Activated CD4-positive, alpha-beta T cell treated with anti-CD3 and anti-CD28 coated beads, Interleukin-2, amount 10 ng/mL, durations not matched to agents 24 days and 14 days (primary cell): ENCODE measurements at places on chromosomes 7 and 10. TPM values are rescaled to one million over a fixed set of nuclear protein-coding genes. Genes with fewer than 3 reads are reported as not detected.

GRCh38 chr7:140435252-140435895 is 31.5 kb downstream of the RAB19 start:
- no peak for DNase-seq

- DNase-seq, result no peak
Observed at GRCh38 chr7:34064519-34065158, 159.3 kb downstream of the BMPER start.

- DNase-seq, result no peak
Observed at GRCh38 chr10:125156196-125156595, 4.2 kb downstream of the CTBP2 start.

- no peak for DNase-seq
Observed at GRCh38 chr10:63591600-63592379, 70.6 kb downstream of the REEP3 start.

- DNase-seq, result no peak
Observed at GRCh38 chr7:44275146-44275545, 50.2 kb downstream of the CAMK2B start.

DNA sequence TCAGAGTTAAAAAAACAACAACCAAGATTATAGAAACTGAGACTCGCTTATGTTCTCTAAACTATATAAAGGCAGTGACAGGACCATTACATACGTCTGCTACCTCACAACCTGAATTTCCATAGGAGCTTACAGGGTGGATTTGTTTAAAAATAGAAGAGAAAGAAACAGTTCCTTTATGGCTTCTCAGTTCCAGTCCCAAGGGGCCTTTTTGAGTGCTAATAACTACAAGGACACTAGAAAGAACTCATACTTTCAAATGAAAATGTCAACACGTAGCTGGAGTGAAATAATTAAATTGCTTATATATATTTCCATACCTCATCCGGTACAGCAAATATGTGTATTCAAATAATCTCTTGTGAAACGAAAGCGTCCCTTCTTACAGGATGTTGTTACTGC is 19.7 kb downstream of the TSPAN12 start:
- DNase-seq, result no peak

- DNase-seq, result no peak
Observed at GRCh38 chr10:113071446-113071845, 121.4 kb downstream of the TCF7L2 start.

GRCh38 chr7:85602196-85602595 is 415.3 kb upstream of the SEMA3D start:
- no peak for DNase-seq

DNA sequence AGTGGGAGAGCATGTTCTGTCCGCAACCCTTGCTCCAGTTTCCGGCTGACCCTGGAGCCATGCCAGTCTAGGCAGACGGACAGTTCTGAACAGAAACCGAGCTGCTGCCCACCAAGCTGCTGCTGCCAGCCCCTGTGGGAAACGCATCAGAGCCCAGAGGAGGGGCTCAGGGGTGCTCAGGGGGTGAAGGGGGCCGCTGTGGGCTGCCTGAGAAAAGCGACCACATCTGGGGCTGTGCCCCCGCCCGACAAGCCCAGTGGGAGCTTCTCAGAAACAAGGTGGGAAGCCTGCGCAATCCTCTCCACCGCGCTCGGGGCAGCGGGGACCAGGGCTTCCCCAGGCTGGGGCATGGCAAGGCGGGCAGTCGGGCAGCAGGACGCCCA is 38.8 kb upstream of the CFAP46 start:
- DNase-seq, result no peak

DNA sequence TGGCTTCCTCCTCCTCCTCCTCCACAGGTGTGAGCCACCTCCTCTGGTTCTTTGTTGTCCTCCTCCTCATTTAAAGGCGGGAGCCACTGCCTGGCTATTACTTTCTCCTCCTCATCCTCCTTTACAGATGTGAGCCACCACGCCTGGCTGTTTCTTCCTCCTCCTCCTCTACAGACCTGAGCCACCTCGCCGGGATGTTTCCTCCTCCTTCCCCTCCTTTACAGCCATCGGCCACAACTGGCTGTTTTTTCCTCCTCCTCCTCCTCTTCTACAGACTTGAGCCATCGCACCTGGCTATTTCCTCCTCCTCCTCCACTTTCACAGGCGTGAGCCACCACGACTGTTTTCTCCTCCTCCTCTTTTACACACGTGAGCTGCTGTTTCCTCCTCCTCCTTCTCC is 49.0 kb upstream of the ZNF479 start:
- DNase-seq, result no peak

FAM25A gene
- total RNA-seq, result not detected in 2 replicates

WNT8B gene
- 0.16 and 0.43 TPM in 2 replicates for total RNA-seq

PLEKHS1 gene
- total RNA-seq, result not detected in 2 replicates

CRPPA gene
- 1.1 and 1.3 TPM in 2 replicates for total RNA-seq
